ENCODE measurements at places on chromosomes 2 and 18.
A peak's percentile ranks its signal among the peaks of the same experiment; 100 is the strongest.

DNA sequence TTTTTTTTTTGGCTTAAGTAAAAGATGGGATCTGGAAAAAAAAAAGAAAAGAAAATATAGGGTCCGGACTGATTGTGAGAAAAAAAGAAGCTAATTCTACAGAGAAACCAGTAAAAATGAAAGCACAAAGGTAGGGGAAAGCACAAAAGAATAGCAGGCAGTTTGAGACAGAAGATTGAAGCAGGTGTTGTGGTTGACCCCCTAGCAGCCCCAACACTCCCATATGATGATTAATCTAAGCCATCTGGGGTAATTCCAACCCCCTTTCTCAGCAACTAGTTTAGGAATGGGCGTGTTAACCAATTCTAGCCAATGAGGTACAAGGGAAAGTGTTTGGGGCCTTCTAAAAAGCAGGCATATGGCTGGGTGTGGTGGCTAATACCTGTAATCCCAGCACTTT, 77.0 kb downstream of the MBD2 start:
- no peak for DNase-seq

DNA sequence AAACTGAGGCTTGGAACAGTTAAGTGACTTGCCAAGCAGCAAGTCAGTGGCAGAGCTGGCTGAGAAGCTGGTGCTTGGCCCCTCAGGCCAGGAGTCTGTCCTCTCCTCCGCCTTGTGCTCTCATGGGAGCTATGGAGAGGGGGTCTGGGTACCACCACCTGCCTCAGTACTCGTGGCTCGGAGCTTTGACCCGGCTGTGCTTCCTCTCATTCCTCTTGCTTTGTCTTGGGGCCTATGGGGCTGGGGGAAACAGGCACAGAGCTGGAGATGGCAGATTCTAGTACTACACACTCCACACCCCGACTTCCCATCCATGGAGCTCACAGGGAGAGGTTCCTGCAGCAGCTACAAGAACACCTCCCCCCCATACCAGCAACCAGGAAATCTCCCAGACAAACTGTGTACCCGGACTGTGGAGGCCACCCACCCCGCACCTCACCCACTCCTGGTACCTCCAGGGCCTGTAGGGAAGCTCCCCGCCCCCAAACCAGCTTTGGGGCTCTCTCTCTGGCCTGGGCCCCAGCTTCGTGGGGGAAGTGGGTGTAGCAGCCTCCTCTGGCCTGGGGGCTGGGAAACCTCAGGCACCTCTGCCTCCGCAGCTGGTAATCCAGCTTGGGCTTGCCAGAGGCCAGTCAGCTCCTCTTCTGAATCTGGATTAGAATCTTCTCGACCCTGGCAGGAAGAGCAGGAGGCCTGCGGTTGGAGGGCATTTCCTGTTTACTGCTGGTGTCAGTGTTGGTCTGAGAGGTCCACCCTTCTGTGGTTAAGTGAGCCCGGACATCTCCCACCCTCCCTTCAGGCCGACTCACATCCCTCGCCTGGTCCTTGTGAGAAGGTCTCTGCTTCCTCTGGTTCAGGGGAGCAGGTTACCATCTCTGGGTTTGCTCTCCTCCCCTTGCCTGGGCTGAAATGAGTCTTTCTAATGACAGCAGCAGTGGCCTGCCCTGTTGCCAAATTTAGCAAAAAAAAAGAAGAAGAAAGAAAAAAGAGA, 22.3 kb upstream of the RHOB start:
- peak; percentile 73 for DNase-seq

DNA sequence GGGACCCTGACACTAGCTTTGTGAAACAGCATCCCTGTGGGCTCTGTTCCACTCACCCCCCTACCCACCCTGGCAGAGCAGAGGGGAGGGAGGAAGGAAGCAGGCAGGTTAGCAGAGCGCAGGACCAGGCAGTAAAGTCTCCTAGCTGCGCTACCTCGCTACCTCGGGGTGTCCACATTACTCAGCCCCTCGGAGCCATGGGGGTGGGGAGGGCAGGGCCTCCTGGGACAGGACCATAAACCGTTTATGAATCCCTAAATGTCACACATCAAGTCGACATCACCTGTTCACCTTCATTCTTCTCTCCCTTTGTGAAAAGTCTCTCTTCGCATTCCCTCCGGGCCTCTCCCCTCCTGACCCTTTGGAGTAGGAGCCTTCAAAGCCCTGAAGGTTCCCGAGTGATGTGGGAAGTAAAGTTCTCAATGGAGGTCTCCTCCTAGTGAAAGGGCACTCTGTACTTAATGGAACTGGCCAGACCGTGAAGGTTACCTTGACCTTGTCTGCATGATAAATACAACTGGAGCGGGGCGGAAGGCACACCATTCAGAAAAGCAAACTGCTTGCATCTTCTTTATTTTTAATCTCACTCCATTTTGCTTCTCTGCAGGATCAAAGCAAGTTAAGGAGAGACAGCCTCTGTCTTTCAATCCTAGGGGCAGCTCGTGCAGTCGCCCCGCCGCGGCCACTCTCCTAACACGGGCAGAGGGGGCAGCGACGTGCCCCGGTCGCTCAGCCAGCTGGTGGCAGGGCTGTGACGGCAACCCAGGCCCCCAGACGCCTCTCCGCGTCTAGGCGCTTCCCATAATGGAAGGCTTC, 23.7 kb upstream of the SMAD7 start:
- no peak for DNase-seq

GRCh38 chr2:65402323-65402722, 30.1 kb downstream of the SPRED2 start:
- DNase-seq: no peak

- no peak for DNase-seq
These were observed 171.1 kb downstream of the FTCDNL1 start for GRCh38 chr2:199679883-199680282.

Data from HS-5 (cell line).